Left lung (tissue), 14 donors: ENCODE measurements at places on chromosomes 6 and 20. TPM values are rescaled to one million over a fixed set of nuclear protein-coding genes. Genes with fewer than 3 reads are reported as not detected.

- DNase-seq, result no peak
Observed at GRCh38 chr20:16203096-16203495, 370.2 kb downstream of the KIF16B start.

The HLA-DOA gene
- total RNA-seq, result 20.6 TPM

DNA sequence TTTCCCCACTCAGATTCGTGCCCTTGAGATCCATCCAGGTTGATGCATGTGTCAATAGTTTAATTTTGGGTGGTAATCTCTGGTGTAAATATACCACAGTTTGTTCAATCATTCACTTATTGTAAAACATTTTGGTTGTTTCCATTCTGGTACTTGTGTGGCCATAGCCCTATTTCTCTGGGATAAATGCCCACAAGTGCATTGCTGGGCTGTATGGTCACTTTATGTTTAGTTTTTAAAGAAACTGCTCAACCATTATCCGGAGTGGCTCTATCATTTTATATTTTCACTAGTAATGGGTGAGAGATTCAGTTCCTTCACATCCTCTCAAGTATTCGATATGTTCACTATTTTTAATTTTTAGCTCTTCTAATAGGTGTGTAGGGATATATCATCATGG, 60.7 kb upstream of the RNF24 start:
- no peak for DNase-seq

DNA sequence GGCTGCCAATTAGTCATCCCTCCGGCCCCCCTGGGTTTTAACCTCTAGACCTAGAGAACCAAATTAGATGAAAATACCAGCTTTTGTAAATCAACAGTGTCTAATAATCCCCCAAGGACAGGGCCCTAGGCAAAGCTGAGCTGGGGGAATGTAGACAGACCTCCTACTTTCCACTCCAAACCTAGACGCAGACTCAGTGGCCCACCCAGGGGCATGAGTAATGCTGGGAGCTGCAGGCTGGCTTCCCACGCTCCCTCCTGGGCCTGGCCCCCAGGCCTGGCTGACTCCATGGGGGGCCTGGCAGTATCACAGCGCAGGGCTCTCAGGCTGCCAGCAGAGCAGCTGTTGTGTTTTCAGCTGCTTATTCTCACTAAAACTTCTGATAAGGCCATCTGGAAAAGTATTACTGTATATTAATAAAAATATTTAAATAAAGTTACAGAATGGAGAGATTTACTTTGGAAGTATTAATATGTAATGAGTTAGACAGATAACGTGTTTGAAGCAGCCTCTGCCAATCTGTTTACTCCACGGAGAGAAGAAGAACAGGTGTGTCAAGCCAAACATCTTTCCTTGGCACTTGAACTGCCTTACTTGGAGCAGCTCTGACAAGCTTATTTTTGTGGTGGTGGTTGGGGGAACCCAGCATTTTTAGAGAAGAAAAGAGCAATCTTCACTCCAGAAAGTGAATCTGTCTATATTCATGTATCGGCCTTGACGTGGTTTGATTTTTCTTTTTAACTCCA, 144.0 kb upstream of the AGPAT4 start:
- peak; percentile 42 for DNase-seq

DNA sequence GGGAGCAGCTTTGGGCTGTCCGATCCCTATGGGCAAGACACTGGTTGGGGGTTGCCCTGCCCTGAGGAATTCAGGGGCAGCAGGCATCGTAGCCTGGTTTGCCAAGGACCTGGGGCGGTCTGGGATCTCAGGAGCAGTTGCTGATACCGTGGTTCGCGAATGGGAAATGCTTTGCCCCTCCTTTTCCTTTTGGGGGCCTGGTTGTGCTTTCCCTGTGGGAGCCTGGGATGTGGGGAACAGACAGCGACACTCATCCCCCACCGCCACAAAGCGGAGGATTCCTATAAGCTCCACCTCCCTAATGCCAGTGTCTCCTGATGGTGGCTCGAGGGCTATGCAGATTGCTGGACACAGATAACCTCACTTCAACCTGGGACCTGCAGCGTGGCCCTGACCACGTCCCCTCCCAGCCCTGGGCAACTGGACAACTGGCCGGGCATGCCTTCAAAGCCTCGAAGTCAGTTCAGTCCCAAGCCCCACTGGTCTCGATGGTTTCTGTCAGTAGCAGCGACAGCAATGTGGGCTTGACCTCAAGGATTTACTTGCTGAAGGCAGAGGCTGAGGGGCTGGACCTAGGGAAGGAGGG, 3.3 kb downstream of the CEBPB start:
- DNase-seq, result no peak

The RSPH9 gene
- 0.32 TPM for total RNA-seq
